ENCODE measurements at places on chromosomes 5 and 9.

DNA sequence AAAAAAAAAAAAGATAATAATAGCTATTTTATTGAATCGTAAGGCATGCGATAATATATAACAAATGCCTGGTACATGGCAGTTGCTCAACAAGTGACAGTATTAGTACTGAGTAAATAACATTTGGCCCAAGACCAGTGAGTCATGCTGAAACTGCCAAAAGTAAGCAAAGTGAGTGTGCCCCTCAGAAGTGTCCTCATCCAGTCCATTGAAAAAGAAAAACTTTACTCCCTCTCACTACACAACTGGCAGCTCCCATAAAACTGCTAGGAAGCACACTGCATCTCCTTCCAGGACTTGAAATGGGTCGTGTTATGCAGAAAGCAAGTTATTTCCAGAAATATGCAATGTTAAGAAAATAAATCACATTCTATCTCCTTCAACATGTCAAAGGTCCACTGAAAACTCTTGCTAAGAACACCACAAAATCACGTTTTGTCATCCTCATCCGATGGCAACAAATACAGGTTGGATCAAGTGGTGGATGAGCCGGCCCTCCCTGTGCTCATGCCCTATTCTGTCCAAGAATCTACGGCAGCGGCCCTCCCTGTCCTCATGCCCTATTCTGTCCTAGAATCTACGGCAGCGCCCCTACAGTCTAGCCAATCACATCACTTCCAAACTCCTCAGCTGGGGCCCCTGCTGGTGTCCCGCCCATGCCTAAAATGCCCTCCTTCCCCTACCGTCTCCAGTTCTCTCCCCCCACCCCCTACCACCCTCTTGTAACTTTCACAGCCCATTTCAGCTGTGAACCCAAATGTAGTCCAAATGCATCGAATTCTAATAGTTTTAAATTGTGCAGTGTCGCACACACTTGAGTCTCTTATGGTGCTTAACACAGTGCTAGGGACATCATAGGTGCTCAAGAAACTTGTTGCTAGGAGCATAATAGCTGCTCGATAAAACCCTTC, 12.5 kb downstream of the PTCH1 start:
- peak; percentile 59 for DNase-seq

- DNase-seq = no peak
Observed at GRCh38 chr9:130160862-130161470, 11.2 kb upstream of the NCS1 start.

DNA sequence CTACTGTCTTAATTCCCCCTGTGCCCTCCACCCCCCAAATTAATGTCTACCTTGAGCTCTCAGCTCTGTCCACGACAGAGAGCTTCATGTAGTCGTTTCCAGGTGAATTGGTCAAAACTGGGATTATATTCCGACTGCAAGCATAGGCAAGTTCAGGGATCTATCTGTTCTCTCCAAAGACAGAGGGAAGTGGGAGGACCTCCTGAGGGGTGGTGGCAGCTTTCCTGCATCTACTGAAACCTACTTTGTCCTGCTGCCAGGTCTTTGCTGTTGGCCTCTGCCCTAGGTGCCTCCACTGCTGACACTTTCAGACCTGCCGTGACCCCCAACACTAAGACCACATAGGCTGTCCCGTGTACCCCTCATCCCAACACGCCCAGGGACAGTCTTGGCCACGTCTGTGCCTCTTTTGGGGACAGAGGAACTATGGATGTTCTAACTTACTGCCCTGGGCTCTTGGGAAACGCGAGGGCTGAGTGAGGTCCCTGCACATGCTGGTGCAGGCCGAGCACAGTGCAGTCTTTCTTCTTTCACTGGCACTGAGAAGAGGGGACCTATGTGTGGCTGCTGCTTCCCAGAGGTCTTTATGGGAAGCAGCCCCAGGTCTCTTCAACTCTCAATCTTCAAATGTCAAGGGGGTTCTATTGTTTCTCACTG, 125.6 kb downstream of the NTRK2 start:
- DNase-seq = no peak

- no peak for DNase-seq
Observed at GRCh38 chr5:115624994-115625393, 842 bp downstream of the TMED7 start.

DNA sequence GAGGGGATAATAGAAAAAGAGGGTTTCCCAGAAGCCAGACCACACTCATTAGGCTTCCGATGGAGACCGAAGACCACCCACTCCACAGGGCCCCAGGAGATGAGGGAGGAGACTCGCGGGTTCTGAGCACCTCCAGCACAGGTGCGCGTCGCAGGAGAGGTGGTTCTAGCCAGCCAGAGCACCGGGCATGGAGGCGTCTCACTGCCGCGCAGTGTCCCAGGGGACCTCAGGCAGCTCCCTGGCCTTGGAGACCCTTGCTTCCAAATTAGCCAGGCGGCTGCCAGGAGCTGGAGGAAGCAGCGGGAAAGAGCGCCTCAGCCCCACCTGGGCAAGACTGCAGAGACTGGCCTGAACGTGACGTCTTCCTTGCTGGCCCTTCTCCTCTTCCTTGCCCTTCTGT, 115.4 kb upstream of the FBXL7 start:
- DNase-seq = no peak

GRCh38 chr5:172920447-172920849, 38.8 kb upstream of the RPL26L1 start:
- no peak for DNase-seq

- no peak for DNase-seq
Observed at GRCh38 chr5:78129597-78129996, 164.9 kb downstream of the AP3B1 start.

DNA sequence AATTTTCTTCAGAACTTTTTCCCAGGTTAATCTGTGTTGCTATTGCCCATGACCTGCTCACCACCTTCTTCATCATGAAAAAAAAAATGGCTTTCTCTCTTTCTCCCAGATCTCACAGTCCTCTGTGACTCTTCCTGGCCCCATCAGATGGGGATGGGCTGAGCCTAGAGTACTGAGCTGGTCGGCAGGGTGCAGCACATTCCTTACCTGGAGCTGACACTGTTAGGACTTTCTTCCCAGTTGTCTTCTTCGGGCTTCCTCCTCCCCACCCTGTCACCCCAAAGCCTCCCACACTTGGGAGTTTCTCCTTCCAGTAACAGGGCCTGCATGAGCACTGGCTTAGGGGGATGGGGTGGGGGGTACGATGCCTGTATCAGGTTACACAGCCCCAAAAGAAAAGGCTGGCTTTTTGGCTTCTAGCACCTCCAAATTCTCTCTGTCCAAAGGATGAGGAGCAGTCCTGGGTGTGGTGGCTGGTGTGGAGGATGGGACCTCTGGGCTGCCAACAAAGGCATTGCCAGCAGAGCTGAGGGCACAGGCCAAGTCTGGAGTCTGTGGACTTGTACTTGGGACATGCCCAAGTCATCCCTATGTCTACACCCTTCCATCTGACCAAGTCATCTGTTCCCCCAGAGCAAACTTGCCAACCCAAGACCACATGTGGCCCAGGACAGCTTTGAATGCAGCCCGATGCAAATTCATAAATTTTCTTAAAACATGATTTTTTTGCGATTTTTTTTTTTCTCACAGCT, 68.0 kb upstream of the HSPA9 start:
- DNase-seq = no peak

- DNase-seq = no peak
Observed at GRCh38 chr9:110248361-110248760, 7.9 kb downstream of the TXN start.

- no peak for DNase-seq
Observed at GRCh38 chr5:133723126-133723525, 110.8 kb upstream of the FSTL4 start.

GRCh38 chr9:79621916-79622575, 50.3 kb downstream of the TLE4 start:
- no peak for DNase-seq

DNA sequence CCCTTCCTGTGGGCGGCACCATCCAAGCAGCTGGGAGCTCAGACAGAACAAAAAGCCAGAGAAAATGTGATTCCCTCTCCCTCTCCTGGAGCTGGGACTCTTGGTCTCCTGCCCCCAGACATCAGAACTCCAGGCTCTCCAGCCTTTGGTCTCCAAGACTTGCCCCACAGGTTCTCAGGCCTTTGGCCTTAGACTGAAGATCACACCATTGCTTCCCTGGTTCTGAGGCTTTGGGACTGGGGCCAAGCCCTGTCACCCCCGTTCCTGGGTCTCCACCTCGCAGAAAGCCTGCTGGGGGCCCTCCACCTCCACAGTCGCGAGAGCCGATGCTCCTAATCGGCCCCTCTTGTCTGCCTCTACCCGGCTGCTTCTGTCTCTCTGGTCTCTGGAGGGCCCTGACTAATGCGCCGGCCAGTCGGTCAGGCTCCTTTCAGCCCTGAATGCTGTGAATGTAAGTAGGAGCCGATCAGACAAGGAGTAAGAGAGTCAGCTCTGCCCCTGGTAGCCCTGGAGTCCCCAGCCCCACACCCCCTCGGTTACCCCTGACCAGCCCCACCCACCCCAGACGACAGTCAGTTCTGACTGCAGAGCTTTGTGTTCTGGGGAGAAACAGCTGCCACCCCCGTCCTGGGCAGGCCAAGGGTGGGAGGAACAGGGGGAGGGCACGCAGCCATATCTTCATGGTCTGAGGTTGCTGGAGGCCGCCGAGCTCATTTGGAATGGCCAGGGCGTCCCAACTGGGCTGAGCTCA, 57.5 kb downstream of the VAV2 start:
- no peak for DNase-seq

- DNase-seq = no peak
Observed at GRCh38 chr5:115192098-115192497, 22.4 kb upstream of the TRIM36 start.

GRCh38 chr5:42013561-42013960, 88.5 kb downstream of the FBXO4 start:
- DNase-seq = no peak

GRCh38 chr9:130885484-130886375, 10.9 kb downstream of the QRFP start:
- no peak for DNase-seq

DNA sequence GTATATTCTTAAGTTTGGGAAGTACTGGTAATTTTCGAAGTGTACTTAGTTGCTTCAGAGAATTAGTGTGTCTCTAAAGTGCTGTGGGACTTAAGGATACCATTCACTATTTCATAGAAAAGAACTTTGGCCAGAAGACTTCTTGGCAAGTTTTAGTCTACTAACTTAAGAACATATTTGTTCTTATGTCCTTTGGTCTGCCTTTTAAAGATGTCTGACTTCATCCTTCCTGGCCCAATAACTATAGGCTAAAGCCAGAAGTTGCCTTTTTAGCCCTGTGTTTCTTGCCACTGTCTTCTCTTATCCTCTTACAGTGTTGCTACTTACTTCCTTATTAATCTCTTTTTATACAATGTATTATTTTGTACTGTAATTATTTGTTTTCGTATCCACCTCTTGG, 6.3 kb downstream of the RBM27 start:
- DNase-seq = no peak

- DNase-seq = peak; percentile 15
Observed at GRCh38 chr5:74625742-74626241, 14.7 kb downstream of the ENC1 start.

DNA sequence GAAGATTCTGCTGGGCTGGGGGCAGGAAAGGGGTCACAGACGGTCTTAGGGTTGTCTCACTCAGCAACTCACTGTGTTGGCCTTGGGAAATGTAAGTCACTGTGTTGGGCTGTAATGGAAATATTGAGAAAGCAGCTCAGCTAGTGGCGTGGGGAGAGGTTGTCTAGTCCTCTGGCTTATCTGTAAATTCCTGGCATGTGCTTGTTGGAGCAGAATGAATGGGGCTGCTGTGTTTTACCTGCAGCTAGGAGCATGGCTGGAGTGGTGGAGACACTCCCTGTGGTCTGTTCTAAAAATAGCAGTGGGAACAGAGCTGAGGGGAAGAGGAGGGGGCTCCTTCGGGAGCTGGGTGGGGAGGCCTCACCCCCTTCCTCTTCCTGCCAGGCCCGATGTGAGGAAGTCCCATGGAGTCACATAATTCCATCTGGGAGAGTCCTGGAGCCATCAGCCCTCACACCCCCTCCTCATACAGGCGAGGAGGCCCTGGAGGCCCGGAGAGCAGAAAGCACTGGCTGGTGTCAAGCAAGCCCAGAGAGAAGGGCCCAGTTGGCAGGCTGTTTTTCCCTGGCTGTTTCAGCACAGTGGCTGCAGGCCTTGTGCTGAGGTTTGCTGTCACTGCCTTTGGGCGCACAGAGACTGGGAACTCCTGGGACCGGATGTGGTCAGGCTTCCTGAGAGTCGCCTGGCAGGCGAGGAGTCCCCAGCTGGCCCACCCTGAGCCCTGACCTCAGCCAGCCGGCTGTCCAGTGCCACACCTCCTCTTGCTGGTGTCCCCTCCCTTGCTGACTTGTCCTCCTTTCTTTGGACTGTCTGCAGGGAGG, 84.9 kb downstream of the RGS3 start:
- peak; percentile 77 for DNase-seq

GRCh38 chr5:177403792-177404640, 3.6 kb upstream of the PFN3 start:
- DNase-seq = peak; percentile 93

DNA sequence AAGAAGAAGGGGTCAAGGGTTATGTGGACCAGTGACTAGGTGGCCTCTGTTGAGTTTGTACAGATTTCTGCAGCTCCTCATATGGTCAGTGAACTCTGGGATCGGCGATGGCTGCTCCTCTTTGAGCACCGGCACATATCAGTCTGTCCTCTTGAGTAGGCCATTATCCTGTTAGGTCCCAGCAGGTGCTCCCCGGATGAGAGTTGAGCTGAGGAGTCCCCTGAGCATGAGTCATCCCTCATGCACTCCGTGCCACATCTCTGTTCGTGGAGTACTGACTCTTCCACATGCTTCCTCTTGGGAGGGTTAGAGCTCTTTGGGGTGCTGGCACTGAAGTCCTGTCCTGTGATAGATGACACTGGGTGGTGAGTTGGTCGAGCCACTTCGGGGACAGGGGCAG, 143.7 kb downstream of the PTTG1 start:
- no peak for DNase-seq

DNA sequence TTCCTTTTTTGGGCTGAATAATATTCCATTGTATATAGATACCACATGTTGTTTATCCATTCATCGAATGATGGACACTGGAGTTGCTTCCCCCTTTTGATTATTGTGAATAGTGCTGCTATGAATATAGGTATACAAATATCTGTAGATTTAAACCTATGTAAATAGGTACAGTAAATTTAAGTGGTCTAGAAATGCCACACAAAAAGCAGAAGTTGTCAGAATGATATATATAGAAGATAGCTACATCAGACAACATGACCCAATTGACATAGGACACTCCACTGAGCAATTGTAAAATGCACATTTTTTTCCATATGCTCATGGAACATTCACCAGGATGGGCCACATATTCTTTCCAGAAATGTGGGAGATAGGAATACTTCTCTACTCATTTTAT, 77.6 kb downstream of the SMIM15 start:
- no peak for DNase-seq

DNA sequence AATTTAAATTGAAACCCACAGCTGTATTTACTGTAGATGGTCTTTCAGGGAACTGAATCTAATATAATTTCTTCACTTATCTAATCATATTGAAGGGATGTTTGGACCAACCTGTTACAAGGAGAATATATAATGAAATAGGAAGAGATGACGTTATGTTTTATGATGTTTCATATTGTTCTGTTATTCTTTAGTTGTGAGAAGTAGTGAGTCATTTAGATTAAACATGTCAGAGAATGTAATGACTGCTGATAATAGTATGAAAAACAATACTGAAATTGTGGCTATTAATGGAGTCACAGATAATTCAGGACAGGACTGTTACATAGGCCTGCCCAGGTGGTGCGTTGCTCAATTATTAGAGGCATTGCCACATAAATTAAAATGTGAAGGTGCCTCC, 1993.4 kb downstream of the EFNA5 start:
- DNase-seq = no peak

GRCh38 chr5:181152406-181152805, 5.0 kb downstream of the OR2V2 start:
- no peak for DNase-seq

- no peak for DNase-seq
Observed at GRCh38 chr9:94922098-94922607, 195.7 kb downstream of the AOPEP start.
